HCT116 (cell line): ENCODE measurements at places on chromosomes 7 and 10. TPM values are rescaled to one million over a fixed set of nuclear protein-coding genes. Genes with fewer than 3 reads are reported as not detected.

- DNase-seq, result no peak
These were observed 15.2 kb upstream of the KNDC1 start for GRCh38 chr10:133144771-133145170.

Gene ASAH2
- total RNA-seq, result 10.7 TPM

Gene SLC39A12
- total RNA-seq, result not detected

Gene COMTD1
- 35.1 TPM for total RNA-seq

GRCh38 chr7:28686418-28686800, 271.7 kb downstream of the TRIL start:
- no peak for DNase-seq

Gene SEMA3E
- 1.6 TPM for total RNA-seq

GRCh38 chr10:60762554-60762953, 15.7 kb upstream of the CDK1 start:
- DNase-seq, result no peak

GRCh38 chr10:23362069-23362830, 17.7 kb upstream of the C10orf67 start:
- DNase-seq, result no peak

GRCh38 chr10:59517341-59517899, 155.1 kb upstream of the FAM13C start:
- no peak for DNase-seq

- no peak for DNase-seq
These were observed 31.3 kb upstream of the CXCL12 start for GRCh38 chr10:44416021-44416771.

GRCh38 chr10:113222207-113222606, 272.2 kb downstream of the TCF7L2 start:
- DNase-seq, result no peak

DNA sequence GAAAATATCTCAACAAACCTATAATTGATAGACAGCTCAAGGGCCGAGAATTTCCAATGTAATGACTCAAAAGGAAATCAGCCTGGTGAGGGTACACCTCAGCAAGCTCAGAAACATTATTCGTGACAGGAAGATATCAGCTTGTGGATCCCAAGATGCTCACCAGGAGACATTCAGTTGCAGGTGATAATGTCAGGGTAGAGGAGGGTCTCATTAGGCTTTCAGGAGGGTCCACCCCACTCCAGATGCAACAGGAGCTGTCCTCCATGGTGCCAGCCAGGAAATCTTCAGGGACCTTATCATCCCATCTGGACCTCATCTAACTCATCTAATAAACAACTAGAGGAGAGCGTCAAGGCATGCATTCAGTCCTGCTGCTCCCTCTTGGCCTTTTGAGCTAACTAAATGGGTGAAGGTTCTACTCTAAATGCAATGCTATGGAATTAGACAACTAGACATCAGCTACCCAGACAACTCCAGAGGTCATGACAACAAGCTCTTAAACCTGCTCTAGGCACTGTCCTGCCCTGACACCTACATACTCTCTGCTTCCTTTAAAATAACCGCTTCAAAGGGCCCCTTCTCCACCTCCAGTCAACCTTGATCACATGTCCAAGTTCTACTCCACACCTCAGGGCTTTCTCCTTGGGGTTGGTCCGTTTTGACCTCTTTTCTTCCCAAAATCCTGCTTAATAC, 4.3 kb upstream of the GIMAP5 start:
- DNase-seq, result no peak

DNA sequence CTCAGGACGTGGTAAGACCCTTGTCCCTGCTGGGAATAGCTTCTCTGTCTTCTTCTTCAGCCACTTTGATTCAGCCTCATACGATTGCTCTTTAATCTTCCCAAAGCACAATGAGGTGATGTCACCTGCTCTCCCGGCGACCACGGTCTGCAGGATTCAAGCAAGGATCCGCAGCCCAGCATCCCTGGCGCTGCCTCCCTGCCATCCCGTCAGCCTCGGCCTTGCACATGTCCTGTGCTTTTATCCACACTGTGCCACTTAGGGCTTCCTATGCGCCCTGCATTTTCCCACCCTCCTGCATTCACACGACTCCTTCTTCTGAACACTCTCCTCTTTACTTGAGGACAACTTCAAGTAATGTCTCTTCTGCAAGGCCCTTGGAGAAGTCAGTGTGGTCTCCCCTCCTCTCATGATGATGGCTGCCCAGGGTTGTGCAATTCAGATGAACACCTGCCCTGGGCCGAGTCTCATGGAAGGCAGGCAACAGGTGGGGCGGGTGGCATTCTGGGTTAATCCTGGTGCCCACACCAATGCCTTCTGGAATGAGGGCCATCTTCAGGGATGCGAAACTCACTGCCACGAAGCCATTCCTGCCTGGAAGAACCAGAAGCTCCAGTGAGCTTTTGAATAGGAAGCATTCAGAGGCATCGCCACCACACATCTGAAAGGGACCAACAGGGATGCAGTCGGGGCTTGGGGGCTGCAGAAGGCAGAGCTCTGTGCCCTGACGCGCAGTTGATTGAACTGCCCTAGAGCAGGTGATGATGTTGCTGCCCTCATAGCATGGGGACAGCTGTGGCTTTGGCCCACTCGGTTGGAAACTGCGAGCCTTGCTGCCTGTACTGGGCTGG, 287.5 kb downstream of the GLRX3 start:
- DNase-seq, result no peak

Gene TRIL
- total RNA-seq, result not detected

- no peak for DNase-seq
These were observed 27.0 kb downstream of the HSPA12A start for GRCh38 chr10:116715341-116715740.

- DNase-seq, result no peak
These were observed 1291.2 kb downstream of the XPNPEP1 start for GRCh38 chr10:108632144-108632543.
